ENCODE measurements at places on chromosomes 7 and 10.

DNA sequence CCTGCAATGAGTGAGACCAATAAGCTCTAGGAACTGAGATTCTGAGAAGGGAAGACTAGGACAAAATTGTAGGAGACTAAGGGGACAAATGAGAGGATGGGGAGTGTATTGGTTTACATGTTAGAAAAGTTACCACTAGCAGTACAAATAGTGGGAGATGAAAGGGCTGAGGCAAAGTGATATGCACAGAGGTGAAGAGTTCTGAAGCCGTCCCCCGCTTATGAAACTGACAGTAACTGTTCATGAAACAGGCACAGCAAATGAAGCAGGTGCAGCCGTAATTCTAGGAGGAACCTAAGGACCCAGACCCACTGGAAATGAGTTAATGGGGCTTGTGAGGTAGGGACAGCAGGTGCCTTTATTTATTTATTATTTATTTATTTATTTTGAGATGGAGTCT, 211.3 kb downstream of the PRKG1 start:
- no peak for DNase-seq

DNA sequence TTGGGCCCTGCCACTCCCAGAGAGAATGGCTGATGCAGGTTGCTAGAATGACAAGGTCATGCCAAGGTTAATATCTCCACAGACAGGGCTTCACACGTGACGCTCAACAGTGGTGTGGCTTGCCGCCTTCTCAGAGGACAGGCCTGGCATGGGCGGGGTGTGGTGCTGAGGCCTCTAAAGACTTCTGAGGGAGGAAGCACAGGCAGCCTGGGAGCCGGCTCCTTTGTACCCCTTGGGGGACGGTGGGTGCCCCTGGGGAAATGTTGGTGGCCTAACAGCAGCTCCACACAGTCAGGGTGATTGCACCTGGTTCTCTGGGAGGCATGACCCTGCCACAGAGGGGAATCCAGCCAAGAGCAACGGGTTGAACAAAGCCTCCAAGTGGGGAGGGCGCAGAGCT, 115.1 kb downstream of the PKD1L1 start:
- no peak for DNase-seq

- no peak for DNase-seq
Measured at GRCh38 chr10:119498889-119499676, 43.4 kb downstream of the RGS10 start.

- no peak for DNase-seq
Measured at GRCh38 chr7:25821225-25821624, 330.8 kb upstream of the NFE2L3 start.

DNA sequence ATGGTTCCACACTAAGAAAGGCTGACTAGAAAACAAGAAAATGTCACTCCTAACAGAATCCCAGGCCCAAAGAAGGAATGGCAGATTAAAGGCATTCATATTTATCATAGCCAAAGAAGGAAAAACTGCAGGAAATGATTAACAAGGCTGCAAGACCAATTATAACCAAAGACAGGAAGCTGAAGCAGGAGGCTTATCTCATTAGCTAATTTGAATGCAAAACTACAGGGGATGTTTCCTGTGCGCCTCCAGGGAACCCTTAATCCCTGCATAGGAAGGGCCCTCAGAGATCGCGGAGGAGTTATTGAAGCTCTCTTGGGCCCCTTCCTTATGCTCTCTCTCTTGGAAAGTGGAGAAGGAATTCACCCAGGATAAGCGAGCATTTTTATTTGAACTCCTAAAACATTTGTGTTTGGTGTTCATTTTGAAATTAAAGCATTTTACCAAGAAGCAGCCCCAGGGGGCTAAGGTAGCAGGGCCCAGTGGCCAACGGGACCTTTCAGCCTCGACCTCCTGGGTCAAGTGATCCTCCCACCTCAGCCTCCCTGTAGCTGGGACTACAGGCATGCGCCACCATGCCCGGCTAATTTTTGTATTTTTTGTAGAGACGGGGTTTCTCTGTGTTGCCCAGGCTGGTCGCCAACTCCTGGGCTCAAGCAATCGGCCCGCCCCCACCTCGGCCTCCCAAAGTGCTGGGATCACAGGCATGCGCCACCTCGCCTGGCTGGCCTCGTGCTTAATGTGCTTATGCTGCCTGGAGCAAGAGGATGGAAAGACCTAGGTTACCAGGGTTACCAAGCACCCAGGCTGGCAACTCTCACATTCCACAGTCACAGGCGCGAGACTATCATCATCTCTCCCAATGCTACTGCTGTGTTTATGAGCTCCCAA, 24.1 kb upstream of the PROSER2 start:
- no peak for DNase-seq

All from activated effector memory CD4-positive, alpha-beta T cell treated with Interleukin-2 at 50 U/mL for 16 hours (primary cell).